ENCODE measurements at places on chromosomes 3 and 15. TPM values are rescaled to one million over a fixed set of nuclear protein-coding genes. Genes with fewer than 3 reads are reported as not detected.

- peaks cover 2% of the 10 kb centered on the region for H3K4me1 ChIP-seq
- no peak overlapping the region for H3K27ac ChIP-seq
- no peak for DNase-seq
- no peaks in the 10 kb centered on the region for H3K36me3 ChIP-seq
- H3K27me3 ChIP-seq, result no peaks in the 10 kb centered on the region
- H3K4me3 ChIP-seq, result no peak overlapping the region
Measured at GRCh38 chr3:177878192-177878591, 658.0 kb upstream of the KCNMB2 start.

Gene RTP1
- total RNA-seq, result not detected

GRCh38 chr3:61894988-61895935, 333.9 kb downstream of the PTPRG start:
- peaks cover 6% of the 10 kb centered on the region for H3K4me1 ChIP-seq
- no peak overlapping the region for H3K27ac ChIP-seq
- peaks cover 5% of the 10 kb centered on the region for H3K27me3 ChIP-seq

DNA sequence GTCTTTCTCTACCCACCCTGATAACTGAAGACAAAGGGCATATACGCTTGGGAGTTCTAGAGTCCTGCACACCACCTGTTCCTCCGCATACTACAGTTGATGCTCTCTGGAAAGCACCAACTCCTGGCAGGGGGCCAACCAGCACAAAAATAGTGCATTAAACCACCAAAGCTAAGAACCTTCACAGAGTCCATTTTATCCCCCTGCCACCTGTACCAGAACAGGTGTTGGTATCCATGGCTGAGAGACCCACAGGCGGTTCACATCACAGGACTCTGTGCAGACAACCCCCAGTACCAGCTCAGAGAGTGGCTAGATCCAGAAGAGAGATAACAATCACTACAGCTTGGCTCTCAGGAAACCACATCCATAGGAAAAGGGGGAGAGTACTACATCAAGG, 114.4 kb upstream of the POU1F1 start:
- H3K27me3 ChIP-seq, result no peaks in the 10 kb centered on the region
- H3K27ac ChIP-seq, result no peak overlapping the region
- H3K36me3 ChIP-seq, result no peaks in the 10 kb centered on the region
- no peak for DNase-seq
- H3K4me1 ChIP-seq, result no peaks in the 10 kb centered on the region

Gene HHLA2
- total RNA-seq, result 0.51 TPM

Gene CILP
- 0.05 TPM for total RNA-seq

Gene CPNE9
- total RNA-seq, result not detected

Measured in activated T-helper 2 cell treated with anti-CD3 and anti-CD28 coated beads, Interferon-gamma antibody, Interleukin-2, Interleukin-4, amounts not matched to agents 10 μg/mL and 5 μg/mL and 100 μg/mL, durations not matched to agents 14 hours and 24 hours and 36 hours (primary cell).